ENCODE measurements at places on chromosomes 12 and 14.
A peak's percentile ranks its signal among the peaks of the same experiment; 100 is the strongest.

DNA sequence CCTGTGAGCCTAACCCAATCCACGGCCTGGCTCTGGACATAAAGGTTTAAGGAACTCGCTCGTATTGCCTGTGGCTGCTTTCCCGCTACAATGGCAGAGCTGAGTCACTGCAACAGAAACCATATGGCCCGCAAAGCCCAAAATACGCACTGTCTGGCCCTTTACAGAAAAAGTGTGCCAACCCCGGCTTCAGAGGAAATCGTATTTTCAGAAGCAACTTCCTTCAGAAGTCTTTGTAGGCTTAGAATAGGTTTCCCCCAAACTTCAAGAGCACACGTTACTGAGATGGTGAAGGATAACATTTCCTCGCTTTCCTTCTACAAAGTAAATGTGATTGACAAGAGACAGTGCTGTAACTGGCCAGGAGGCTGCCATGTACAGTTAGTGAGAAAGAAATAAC lies 34.8 kb upstream of the TESC start:
- DNase-seq, result no peak

DNA sequence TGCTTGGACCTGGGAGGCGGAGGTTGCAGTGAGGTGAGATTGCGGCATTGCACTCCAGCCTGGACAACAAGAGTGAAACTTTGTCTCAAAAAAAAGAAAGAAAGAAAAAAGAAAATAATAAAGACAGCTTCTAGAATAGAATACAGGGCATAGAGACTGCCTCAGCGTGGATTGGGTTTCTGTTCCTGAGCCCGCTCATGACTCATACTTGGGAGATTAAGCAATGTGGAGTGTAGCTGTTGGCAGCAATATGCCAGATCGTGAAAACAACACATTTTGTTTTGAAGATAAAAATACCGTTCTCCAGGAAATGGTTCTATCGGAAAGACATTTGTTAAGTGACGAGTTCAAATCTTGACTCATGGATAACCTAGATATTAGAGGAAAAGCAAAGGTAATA lies 67.2 kb downstream of the GLT1D1 start:
- DNase-seq, result peak; percentile 18

- peak; percentile 43 for DNase-seq
These were observed 1104.1 kb upstream of the TMEM132C start for GRCh38 chr12:127162902-127163301.

- no peak for DNase-seq
These were observed 10.0 kb downstream of the SLC38A4 start for GRCh38 chr12:46815809-46816208.

DNA sequence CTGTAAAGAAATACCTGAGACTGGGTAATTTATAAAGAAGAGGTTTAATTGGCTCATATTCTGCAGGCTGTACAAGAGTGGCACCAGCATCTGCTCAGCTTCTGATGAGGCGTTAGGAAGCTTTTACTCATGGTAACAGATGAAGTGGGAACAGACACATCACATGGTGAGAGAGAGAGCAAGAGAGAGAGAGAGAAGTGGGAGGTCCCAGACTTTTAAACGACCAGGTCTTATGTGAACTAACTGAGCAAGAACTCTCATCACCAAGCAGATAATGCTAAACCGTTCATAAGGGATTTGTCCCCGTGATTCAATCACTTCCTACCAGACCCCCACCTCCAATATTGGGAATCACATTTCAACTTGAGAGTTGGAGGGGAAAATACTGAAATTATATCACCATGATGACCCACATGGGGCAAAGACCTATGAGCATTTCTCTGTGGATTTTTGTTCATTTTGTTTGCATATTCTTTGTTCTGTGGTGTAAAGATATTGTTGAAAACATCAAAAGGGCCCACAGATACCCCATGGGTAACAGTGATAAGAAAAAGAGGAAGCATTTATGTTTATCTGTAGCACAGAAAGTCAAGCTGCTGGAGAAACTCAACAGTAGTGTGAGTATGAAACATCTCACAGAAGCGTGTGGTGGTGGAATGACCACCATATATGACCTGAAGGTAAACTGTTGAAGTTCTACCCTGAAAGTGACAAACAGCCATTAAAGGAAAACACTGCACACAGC lies 135.2 kb upstream of the PDE3A start:
- no peak for DNase-seq

DNA sequence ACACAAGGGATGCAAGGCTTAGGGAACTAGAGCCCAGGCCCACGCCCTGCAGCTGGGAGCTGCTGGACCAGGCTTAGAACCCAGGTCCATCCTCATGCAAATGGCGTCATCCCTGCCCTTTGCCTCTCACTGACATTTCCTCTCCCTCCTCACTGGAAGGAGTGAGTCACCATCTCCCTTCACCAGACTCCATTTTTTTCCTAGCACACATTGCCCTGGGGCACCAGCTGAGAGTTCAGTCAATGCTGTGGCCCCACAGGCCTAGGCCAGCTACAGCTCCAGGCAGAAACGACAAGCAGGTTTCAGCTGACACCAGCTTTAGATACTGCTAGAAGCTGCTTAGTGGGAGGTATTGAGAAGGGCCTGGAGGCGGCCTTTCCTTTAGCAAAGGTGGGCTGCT lies 98.9 kb downstream of the RIMBP2 start:
- no peak for DNase-seq

GRCh38 chr12:51941604-51942003 lies 9.9 kb upstream of the ACVR1B start:
- DNase-seq, result no peak

DNA sequence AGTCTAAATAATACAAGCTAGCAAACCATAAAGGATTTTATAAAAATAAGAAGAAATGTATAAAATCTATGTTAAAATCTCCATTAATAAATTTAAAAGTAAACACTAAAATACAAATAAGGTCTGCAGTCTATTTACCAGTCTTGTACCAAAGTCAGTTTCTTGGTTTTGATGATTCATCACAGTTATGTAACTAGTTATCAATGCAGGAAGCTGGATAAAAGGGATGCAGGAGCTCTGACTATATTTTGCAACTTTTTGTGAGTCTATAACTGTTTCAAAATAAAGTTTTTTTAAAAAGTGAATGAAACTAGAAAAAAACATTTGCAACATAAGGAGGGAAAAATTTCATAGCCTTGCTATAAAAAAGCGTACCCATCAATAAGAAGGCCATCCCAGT lies 151.5 kb downstream of the DERA start:
- peak; percentile 75 for DNase-seq

DNA sequence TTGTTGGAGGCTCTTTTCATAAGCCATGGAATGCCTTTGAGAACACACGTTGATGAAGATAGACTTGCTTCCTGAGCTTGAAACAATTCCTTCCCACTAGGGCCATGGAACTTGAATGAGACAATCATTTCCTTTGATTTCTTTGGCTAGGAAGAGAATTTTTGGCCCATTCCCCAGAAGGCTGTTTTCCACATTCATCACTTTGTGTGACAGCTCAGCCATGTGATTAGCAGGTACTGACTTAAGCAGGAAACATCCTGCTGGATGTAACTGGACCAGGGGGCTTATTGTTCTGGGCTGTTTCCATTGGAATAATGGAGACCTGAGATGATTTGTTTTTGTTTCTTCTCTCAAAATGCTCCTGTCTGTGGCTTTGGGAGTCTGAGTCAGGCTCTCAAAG lies 469.8 kb upstream of the SEL1L start:
- no peak for DNase-seq

GRCh38 chr14:35043046-35043445 lies 3.0 kb upstream of the FAM177A1 start:
- DNase-seq, result no peak

GRCh38 chr12:75526655-75527511 lies 15.5 kb upstream of the KRR1 start:
- peak; percentile 79 for DNase-seq

- DNase-seq, result peak; percentile 24
These were observed 45.0 kb upstream of the AMN1 start for GRCh38 chr12:31773867-31774266.

GRCh38 chr12:103833095-103833775 lies 7.8 kb downstream of the NT5DC3 start:
- DNase-seq, result no peak

- no peak for DNase-seq
These were observed 10.4 kb upstream of the SALL2 start for GRCh38 chr14:21536418-21537089.

GRCh38 chr12:7351177-7351576 lies 47.3 kb downstream of the ACSM4 start:
- no peak for DNase-seq

DNA sequence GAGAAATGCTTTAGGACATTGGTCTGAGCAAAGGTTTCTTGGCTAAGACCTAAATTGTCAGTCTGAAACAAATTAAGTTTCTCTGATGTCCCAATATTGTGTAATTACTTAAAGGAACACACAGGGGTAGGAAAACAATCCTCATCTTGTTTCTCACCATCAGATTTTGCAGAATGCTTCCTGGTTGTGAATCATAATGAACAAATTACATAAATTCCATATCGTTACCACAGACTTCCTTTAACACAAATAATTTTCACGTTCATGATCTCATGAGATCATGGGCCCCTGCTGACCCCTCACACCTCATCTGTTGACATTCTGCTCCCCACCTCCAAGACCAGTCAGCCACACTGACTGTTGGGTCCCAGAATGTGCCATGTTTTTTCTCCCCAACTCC lies 194.1 kb downstream of the MON2 start:
- peak; percentile 76 for DNase-seq

DNA sequence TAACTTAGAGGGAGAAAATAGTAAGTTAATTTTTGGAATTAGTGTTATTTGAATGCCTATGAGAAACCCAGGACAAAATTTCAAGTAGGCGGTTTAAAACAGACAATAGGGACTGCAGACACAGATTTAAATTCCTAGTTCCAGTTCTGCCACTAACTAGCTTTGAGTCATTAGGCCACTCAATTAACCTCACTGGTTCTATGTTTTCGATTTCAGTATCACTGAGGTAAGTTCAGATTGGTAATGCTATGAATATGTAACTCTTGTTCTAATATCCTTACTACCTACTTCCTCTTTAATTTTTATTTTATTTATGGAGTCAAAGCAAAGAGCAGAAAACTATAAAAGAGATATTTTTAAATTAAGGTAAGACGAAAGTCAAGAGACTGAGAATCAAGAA lies 52.6 kb downstream of the GALC start:
- DNase-seq, result no peak

DNA sequence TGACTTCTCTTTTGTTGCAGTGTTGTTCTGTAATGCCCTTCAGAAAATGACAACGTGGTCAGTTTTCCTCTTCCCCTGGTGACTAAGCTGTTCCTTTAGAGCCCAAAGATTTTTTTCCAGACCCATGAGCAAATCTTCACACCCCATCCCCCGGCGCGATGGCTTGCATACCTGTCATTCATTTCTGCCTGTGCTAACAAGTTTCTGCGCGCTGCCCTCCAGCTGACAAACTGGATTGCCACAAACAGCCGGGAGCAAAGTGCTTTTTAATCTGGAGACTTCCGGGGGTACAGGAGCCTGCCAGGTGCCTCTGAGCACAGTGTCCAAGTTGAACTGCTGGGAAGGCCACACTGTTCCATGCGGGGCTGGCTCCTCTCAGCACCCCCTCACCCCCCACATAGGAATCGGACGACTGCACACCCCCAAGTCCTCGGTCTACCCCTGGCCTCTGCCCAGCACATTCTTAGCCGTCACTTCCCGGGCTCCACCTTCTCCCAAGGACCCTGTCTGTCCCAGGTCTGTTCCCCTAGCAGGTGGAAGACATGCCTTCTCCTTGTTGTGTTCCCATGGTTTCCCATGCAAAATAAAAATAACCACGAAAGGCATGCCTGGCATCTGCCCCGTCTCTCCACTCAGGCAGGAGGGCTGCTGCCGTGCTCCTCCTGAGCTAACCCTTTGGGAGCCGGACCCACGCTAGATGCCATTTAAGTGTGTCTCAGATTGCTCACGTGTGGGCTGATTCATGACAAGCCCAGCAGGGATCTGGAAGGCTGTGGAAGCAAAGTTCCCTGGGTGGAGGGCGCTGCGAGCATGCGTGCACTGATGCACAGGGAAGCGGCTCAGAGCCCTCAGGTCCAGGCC lies 14.1 kb downstream of the RILPL1 start:
- peak; percentile 30 for DNase-seq

DNA sequence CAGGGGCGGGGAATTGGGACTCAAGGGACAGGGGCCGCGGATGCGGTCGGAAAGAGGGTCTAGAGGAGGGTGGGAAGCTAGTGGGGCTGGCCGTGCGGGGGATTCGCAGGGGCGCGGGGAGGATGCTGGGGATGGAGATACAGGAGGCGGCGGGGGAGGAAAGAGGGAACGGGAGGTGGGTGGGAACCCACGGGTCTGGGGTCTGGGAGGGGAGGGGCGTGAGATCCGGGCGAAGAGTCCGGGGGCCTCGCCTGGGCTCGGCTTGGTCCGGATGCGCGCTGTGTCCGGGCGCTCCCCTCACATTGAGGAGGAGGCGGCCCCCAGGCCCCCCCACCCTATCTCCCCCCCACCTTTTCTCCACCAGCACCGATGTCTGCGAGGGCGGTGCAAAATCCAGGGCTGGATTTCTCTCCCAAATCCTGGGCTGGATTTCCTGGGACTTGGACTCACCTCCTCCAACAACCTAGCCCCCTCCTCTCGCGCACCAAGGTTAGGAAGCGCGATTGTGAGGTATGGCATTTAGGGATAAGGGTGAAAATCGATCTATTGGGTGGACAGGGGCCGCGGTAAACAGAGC lies at the start of gene AGAP2:
Gene AGAP2 (minus strand): TSS at position 82 of the 577 bp plus-strand sequence. CDS start 496 bp downstream, outside the sequence.
- DNase-seq, result no peak

DNA sequence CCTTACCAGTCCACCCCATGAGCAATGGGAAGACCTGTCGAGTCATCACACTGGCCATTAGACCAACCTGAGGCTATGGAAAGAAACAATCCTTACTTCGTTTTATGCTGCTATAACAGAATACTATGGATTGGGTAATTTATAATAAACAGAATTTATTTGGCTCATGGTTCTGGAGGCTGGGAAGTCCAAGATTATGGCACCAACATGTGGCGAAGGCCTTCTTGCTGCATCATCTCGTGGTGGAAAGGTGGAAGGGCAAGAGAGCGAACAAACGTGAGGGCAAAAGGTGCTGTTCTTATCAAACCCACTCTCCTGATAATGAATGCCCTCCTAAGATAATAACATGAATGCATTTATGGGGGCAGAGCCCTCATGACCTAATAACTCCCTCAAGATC lies 9.6 kb upstream of the SPTB start:
- no peak for DNase-seq

- DNase-seq, result no peak
These were observed 28.2 kb downstream of the DAD1 start for GRCh38 chr14:22560662-22561365.

DNA sequence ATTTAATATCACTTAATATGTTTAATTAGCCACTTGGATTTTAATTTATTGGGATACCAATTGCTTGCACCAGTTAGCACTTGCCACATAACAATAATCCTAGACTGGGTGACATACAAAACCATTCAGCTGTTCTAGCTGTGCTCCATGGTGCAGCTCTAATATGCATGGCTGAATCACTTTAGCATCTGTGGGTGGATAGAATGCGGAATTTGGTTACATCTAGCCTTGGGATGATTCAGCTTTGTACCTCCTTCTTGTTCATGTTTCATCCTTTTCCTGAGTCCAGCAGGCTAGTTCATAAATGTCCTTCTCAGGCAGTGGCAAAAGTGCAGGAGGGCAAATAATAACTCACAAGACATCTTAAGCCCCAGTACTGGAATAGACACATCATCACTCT lies 1263.0 kb downstream of the LRFN5 start:
- peak; percentile 24 for DNase-seq

- DNase-seq, result no peak
These were observed 390.3 kb downstream of the AACS start for GRCh38 chr12:125455556-125455955.

- DNase-seq, result no peak
These were observed 5.3 kb downstream of the TTC8 start for GRCh38 chr14:88829685-88830302.
